Activated CD8-positive, alpha-beta T cell treated with anti-CD3 and anti-CD28 coated beads, Interleukin-2, amount 10 ng/mL, durations not matched to agents 7 days and 5 days (primary cell): ENCODE measurements at places on chromosomes 2 and 18.

GRCh38 chr2:175195012-175195411 is 13.5 kb upstream of the ATP5MC3 start:
- no peak for DNase-seq

DNA sequence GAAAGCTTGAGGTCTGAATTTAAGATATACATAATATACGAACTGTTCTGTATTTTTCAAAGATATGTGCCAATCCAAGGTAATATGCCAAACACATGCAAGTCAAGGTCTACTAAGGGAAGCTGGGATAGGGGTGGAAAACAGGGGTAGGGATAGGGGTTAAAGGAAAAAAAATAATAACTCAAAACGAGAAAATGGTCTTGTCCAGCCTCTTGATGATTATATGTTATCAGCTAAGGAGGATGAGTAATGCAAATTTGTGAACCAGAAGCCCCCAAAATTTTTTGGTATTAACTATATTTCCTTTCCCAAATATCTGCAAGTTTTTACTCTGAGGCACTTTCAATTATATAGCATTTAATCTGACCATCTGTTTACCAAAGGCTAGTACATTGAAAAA is 219.3 kb downstream of the ZEB2 start:
- DNase-seq, result no peak

- DNase-seq, result no peak
Measured at GRCh38 chr2:18795906-18796305, 206.5 kb upstream of the NT5C1B start.

DNA sequence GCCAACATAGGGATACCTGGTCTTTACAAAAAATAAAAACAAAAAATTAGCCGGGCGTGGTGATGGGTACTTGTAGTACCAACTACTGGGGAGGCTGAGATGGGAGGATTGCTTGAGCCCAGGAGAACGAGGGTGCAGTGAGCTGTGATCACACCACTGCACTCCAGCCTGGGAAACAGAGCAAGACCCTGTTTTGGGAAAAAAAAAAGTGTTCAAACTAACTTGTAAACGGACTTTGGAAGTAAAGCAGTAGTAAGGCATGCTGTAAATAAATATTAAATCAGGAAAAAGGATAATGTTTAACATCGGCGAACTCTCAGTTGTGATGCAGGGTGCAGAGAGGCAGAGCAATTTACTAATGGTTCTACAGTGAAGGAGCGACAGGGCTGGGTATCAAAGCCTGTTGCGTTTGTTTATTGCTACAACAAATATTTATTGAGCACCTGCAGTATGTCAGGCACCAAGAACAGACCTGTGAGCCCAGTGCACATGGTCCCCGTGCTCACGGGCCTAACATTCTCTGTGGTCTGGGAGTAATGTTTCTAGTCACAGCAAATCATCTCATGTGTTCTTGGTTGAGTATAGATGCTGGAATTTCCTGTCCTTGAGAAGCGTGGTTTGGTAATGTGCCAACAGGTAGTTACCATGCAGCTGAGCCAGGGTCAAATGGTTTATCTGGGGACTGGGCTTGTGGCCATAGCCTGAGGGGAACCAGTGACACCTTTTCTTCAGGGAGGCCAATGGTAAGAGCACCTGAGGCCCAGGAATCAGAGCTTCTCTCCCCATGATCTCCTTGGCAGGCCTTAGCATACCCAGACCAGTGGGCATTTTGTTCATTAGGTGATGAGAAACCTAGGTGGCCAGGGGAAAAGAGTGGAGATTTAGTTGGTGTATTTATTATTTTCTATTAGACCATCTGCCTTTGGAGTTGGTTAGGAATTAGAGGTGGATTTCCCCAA is 27.9 kb upstream of the GREB1 start:
- DNase-seq, result no peak

DNA sequence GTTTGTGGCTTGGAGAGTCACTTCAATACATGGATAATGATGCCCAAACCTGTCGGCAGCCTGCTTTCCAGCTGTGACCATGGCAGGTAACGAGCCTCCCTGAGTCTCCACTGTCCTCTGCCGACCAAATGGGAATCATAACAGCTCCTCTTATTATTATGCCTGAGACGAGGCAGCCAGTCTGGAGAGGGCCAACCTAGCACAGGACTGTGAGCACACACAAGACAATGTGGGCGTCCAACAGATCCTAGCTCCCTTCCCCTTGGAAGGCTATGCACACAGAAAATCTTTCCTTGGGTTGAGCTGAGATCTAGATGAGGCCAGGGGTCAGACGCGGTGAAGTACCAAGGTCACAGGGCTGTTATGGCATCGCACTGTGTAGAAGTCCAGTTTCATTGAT is 890 bp upstream of the SLC4A3 start:
- no peak for DNase-seq

GRCh38 chr2:160376576-160376975 is 117.0 kb downstream of the RBMS1 start:
- no peak for DNase-seq

DNA sequence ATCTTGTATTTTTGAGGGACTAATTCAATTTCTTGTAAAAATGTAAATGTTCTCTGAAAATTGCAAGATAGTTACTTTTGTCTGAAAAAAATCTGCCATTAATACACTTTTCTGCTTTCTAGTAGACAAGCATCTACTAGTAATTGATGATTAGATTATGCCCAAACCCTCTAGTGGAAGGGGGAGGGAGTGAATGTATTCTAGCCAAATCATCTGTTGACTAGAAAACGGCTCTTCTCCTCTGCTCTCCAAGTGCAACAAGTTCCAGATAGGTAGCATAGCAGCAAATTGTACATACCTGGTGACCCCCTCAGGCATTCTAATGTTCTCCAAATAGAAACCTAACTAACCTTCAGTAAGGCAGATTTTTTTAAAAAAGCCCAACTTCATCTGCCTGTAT is 58.6 kb downstream of the RELCH start:
- DNase-seq, result no peak

DNA sequence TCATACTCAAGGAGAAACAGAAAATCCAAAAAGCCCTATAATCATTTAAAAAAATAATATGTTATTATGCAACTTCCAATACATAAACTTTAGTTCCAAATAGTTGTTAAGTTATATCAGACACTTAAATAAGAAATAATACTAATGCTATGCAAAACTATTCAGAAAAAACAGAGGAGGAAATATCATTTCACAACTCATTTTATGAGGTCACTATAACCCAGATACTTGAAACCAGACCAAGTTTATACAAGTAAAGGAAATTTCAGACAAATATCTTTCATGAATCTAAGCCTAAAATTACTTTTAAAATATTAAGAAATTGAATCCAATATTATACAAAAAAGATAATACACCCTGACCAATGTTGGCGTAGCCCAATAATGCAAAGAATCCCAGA is 260.8 kb downstream of the CD226 start:
- no peak for DNase-seq

DNA sequence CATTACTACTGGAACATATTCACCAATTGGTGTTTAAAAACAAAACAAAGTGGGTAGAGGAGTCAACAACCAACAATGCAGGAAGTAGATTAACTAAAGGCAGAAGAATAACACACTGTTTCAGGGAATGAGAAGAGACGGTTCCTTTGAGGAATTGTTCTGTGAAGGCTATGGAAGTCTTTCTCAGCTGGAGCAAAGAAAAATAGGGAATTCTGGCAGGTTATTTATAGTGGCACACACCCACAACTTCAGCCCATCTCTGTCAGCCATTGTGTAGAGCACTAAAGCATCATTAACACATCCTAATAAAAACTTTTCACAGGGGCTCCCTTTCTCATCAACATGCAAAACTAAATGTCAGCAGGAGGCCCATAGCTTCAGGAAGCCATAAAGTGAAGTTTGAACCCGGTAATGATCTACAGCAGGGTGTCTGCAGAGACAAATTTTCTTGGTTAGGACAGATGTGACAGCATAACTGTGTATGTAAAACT is 113.6 kb downstream of the CDH2 start:
- no peak for DNase-seq

- no peak for DNase-seq
Measured at GRCh38 chr2:225090746-225091145, 48.5 kb upstream of the DOCK10 start.

GRCh38 chr18:60965856-60966255 is 367.4 kb upstream of the CDH20 start:
- DNase-seq, result no peak

GRCh38 chr18:33135951-33136660 is 304.4 kb downstream of the CCDC178 start:
- DNase-seq, result no peak

DNA sequence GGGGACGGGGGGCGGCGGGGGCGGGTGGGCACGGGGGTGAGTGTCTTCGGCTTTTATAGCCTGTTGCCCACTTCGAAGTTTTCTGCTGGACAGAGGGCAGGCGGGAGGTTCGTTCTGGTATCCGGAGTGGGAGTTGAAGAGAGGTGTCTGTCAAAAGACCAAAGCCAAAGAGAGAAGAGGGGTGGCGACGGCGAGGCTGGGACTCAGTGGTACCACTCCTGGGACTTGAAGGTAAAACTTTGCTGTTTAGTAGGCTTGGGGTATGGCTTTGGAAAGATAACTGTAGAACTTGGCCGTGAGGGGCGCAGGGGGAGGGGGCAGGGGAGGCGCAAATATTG is 215.8 kb upstream of the DTNA start:
- DNase-seq, result no peak

DNA sequence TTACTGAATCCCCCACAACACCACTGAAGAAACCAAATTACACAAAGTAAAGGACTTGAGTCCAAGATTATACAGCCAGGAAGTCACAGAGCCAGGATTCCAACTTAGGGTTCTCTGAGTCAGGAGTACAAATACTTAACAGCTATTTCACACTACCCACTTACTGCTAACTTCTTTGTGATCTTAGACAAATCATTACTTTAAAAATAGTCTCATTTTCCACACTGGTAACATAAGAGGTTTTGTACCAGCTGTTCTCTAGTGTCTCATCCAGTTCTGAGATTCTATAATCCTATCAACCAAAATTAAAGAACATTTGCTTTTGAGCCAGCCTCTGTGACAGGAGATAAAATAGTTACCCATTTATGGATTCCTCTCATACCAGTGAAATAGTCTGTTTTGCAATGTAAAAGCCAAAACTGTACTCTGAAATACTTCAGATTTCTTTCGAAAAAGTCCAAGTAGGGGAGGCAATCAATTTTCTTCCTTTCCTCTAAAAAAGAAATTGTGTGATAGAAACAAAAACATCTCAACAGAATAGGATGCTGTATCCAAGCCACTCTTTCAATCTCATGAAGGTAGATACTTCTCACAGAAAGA is 157.6 kb downstream of the LRATD1 start:
- DNase-seq, result no peak

DNA sequence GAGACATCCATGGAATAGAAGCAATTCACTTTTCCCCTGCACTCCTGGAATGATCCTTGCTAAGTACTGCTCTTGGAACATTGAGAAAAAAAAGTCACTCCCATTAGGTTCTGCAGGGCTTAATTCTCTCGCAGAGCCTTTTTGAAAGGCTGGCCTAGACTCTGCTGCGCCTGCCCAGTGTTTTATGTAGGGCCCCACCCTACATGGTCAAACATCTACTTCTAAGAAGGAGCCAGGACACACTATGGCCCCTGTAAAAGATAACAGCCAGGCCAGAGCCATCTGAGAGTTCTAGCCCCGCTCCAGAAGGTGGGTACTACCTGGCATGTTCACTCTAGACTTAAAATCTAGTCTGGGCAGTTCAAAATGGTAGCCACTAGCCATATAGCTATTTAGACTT is 30.6 kb upstream of the NPAS2 start:
- DNase-seq, result no peak

DNA sequence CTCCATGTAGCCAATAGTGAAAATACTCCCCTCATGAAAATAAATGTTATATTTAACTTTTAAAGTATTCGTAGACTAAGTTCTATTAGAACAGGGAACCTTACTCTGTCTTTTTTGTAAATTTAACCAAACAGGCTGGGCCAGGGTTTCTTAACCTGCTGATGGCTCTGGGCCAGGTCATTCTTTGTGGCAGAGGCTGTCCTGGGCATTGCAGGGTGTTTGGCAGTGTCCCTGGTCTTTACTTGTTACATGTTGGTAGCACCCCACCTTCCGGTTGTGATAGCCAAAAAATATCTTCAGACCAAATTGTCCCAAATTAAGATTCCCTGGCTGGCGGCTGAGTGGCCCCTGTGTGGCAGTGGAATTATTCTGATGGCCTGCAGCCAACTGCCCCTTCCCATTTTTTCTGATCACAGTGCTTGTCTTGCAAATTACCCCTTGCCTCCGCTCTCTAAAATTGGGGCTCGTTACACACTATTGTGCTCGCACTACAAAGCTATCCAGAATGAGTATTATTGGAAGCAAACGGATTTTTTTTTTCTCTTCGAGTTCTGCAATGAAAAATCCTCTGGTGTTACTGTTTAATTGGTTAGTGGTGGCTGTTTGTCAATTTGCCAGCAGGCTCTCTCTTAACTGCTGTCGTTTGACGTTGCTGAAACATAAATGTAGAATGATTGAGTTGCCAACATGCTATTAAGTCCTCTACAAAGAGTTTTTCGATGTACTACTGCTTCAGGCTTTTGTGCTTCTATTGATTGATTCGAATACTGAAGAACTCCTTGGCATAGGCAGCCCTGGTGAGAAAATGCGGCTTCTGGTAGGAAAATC is 216.9 kb downstream of the SH3RF3 start:
- DNase-seq, result no peak

DNA sequence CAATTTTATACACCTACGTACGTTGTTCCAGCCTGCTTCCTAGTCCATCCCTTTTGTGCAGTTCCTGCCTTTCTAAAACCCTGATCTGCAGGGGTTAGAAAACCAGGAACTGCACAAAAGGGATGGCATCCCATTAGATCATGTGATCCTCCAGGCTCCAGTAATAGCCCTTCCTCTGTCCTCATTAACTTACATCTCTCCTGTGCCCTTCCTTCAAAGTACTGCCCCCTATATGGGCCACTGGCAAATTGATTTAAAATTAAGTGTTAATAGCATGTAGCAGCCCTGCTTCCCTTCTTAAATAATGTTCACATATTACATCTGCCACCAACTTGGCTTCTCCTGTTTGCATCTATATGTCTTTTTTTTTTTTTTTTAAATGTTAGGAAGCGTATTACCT is 61.3 kb upstream of the NXPH2 start:
- no peak for DNase-seq

DNA sequence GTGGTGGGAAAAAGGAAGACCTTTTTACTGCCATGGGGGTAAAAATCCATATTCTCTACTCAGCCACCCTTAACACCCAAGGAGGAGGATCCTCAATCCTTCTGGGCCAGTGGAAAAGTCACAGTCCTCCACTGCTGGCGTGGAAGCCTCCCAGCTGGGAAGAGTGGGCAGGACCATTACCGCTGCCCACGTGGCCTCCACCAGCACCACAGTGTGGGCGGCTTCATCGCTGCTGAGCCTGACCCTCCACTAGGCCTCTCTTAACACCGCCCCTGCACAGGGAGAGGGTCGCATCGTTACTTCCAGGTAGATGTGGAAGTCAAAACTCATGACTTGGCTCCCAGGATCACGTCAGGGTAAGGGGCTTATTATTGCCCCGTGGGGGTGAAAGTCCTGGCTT is 656.5 kb downstream of the SUCLG1 start:
- DNase-seq, result no peak

DNA sequence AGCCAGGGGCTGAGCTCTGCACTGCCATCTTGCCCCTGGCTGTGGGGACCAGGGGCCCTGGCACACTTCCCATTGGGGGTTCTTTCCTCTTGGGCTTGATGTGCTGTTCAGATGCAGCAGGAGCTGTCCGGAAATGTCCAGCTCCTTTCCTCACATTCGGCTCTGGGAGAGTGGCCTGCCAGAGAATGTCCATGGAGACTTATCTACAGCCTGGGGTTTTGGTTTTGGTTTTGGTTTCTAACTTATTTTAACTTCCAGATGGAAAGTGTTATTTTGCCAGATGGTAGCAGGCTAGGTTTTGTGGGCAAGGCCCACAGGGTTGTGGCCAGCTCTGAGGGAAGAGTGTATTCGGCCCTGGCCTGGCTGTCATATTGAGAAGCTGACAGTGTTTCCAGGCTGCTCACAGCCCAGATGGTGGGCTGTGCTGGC is 177.3 kb downstream of the ANKRD30B start:
- DNase-seq, result no peak
